Posterior vena cava (tissue), 2 donors: ENCODE measurements at places on chromosomes 12 and 14.

GRCh38 chr14:87411370-87411769, 581.6 kb downstream of the GALC start:
- DNase-seq: peak; percentile 59

- no peak for DNase-seq
Measured at GRCh38 chr14:23403908-23404307, 4.2 kb downstream of the MYH6 start.

- peak; percentile 90 for DNase-seq
Measured at GRCh38 chr12:89343127-89343526, 9.2 kb downstream of the DUSP6 start.

DNA sequence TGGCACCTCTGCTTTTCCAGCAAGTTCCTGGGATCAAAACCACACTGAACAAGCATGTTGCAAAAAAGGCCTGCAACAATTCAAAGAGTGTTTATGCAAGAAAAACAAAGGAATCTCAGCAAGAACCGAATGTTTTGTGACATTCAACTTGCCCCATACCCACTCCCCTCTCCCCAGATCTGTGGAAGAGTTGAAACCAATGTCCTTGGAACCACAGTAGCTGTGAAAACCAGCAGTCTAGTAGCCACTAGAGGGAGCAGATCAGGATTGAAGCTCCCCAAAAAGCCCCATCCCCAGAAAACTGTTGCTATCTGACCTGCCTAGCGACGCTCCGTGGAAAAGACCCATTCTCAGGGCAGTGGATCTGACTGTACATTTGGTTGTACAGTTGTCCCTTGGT, 27.1 kb downstream of the PRKAB1 start:
- DNase-seq: no peak

DNA sequence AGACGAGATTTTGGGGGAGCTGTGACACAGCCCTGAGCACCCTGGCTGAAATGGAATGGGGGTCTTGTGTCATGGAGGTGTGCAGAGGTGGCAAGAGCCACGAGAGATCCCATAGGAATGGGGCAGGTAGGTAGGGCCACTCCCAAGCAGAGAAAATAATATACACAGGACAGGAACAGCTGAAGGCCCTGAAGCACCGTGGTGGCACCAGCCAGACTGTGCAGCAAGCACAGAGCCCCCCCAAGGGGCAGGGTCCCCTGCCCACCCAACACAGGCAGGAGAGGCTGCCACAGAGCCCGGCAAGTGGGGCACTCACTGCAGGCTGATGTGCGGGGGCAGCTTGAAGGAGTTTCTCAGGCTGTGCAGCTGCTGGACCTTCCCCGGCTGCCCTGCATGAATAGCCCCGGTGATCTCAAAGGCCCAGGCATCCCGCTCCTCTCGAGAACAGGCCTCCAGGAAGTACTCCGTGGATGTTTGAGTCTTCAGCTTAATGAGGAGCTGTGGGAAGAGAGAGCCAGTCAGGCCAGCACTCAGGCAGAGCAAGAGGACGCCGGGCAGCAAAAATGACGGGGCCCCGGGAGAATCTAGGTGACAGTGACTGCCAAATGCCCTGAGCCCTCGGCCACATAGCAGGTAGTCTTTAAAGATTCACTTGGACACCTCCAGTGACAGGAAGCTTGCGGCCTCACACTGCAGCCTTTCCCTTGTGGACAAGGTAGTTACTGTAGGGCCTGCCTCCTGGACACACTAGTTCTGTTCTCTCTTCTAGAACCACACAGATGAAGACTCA, 16.7 kb downstream of the PLEK2 start:
- DNase-seq: no peak

- DNase-seq: no peak
Measured at GRCh38 chr12:114993165-114993564, 309.2 kb upstream of the TBX3 start.

DNA sequence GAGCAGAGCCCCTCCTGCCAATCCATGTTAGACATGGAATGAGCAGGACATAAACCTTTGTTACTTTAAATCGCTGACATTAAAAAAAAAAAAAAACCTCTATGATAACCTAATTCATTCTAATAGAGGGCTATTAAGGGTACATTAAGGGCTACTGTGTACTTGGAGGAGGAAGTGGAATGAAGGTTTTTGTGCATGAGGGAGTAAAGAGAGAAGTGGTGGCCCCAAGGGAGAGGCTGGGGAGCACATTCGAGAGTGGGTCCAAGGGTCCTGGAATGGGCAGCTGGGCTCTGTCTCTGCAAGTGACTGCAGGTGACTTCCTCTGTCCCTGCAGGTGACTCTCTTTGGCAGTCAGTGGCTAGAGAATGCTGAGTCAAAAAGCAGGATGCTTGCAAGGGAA, 32.1 kb upstream of the PTGDR start:
- no peak for DNase-seq

- no peak for DNase-seq
Measured at GRCh38 chr14:31949709-31950108, 127.4 kb upstream of the ARHGAP5 start.

DNA sequence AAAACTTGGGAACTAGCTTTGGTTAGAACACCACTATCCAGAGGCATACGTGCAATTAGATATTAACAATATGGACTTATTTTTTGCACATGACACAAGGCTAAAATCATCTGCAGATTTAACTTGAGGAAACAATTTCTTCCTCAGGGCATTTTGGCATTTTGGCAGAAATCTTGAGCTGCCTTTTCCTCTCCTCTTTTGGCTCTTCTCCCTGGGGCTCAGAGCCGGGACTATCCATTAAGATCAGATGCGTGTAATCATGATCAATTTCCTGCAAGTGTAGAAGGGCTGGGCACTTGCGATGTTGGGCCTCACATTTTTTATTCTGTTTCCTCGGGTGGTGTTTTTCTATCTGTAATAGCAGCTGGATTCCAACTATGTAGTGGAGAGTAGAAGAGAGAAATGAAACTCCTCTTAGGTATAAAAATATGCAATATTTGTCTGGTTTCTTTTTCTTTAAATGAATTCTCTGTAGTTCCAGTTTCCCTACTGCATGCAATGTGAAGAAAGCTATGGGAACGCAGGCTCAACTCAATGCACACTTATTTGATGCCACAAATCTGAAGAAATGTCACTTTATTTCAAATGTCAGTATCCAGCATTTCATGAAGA, 1010.8 kb downstream of the FLRT2 start:
- no peak for DNase-seq

GRCh38 chr14:102939820-102940561, 17.5 kb downstream of the AMN start:
- peak; percentile 75 for DNase-seq

- no peak for DNase-seq
Measured at GRCh38 chr12:120090206-120090605, 26.3 kb downstream of the RAB35 start.

GRCh38 chr12:108722992-108723766, 8.1 kb downstream of the CORO1C start:
- no peak for DNase-seq

DNA sequence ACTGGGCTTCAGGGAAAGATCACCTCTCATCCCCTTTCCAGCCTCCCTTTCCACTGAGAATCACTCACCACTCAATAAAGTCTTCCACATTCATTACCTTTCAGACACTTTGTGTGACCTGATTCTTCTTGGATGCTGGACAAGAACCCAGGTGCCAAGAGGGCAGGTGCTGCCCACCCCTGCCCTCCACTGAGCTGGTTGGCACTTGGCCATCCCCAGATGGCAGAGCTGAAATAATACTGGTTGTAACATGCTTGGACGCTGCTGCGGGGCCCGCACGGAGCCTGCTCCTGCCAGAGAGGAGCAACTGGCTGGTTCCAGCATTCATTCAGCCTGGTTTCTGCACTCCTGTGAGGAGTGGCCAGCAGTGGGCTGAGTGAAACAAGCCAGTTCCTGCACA, 386.7 kb upstream of the CCDC196 start:
- no peak for DNase-seq

DNA sequence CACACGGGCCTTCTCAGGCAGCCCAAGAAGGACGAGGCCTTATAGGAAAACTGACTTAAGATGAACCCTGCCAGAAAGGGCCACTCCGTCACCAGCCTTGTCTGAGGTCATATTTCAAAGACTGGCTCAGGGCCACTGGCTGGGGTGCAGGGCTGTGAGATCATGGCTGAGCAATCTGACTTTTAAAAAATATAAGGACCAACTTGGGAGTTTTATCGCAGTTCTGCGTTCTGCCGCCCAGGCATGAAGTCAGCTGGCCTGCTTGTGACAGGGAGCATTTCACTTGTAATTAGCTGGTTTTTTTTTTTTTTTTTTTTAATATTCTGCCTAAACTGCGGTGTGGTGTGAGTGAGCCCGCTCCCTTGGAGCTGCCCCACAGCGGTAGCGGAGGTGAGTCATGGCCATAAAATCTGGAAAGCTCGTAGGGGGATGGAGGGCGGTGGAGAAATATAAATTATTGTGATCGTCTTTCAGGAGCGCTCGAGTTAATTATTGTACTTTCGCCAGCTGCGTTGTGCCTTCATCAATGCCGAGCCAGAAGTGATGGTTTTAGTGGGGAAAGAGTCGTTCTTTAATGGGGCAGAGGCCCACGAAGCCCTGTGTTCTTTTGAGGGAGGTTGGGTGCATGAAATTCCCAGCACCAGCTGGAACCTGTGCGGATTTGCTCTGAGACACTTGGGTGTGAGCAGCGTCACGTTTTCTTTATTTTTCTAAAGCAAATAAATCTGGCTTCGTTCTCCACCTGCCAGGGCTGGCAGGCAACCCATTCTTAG, 231.9 kb downstream of the C12orf75 start:
- peak; percentile 90 for DNase-seq

GRCh38 chr12:13173012-13173932, 23.3 kb upstream of the EMP1 start:
- peak; percentile 91 for DNase-seq

DNA sequence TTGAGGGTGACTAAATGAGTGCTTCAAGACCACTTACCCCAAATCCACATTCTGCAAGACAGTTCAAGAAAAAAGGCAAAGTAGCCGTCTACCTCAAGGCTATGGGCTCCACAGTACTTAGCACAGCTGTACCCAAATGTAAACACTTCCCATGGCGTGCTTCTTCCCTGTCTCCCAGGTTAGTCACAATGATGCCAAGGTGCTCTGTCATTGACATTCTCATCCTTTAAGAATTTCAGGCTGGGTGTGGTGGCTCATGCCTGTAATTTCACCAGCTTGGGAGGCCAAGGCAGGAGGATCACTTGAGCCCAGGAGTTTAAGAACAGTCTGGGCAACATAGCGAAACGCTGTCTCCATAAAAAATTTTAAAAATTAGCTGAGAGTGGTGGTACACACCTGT, 51.2 kb upstream of the CERS5 start:
- no peak for DNase-seq

DNA sequence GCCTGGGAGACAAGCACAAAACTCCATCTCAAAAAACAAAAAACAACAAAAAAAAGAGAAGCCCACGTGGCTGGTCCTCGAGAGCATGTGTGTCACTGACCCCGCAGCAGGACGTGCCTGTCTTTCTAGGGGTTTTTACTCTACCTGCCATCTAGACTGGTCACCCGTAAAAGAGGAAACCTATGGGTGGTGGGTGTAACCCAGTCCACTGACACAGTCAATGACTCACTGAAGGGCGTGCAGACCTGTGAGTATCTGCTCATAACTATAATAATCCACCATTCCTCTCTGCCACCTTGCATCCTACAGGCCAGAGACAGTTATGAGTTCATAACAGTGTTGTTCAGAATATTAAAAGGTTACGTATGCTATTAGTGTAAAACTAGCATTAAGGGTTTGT, 4.6 kb downstream of the GOLGA3 start:
- no peak for DNase-seq

DNA sequence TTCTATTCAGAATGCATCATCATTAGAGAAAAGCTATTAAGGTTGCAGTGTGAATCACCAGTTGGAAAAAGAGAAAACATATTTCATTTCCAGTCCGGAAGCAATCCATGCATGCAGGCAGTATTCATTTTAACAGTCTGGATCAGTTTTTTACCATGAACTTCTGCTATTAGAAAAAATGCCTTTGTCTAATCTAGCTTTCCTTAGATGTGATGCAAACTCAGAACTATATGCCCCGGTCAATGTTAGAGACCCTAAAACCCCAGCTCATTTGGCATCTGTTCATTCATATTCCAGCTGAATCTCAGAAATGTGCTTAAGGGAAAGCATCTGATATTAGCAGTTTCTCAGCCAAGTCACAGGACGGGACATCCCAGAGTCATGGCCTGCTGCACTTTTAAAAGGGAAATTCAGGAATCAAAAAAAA, 8.5 kb downstream of the IRAK3 start:
- no peak for DNase-seq

- DNase-seq: no peak
Measured at GRCh38 chr12:101051901-101052550, 158.0 kb downstream of the SLC5A8 start.

DNA sequence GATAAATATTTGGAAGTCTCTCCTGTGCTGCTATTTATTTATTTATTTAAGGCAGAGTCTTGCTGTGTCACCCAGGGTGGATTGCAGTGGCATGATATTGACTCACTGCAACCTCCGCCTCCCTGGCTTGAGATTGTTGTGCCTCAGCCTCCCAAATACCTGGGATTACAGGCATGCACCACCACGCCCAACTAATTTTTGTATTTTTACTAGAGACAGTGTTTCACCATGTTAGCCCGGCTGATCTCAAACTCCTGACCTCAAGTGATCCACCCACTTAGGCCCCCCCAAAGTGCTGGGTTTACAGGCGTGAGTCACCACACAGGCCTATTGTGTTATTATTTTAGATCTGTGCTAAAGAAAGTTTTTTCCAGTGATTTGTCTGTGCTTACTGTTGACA, 225.2 kb downstream of the CCER1 start:
- DNase-seq: no peak
